Activated CD4-positive, alpha-beta T cell treated with anti-CD3 and anti-CD28 coated beads for 24 hours (primary cell): ENCODE measurements at places on chromosomes 16 and 17.

GRCh38 chr16:4510747-4511426 lies 27.7 kb downstream of the CDIP1 start:
- DNase-seq = no peak

DNA sequence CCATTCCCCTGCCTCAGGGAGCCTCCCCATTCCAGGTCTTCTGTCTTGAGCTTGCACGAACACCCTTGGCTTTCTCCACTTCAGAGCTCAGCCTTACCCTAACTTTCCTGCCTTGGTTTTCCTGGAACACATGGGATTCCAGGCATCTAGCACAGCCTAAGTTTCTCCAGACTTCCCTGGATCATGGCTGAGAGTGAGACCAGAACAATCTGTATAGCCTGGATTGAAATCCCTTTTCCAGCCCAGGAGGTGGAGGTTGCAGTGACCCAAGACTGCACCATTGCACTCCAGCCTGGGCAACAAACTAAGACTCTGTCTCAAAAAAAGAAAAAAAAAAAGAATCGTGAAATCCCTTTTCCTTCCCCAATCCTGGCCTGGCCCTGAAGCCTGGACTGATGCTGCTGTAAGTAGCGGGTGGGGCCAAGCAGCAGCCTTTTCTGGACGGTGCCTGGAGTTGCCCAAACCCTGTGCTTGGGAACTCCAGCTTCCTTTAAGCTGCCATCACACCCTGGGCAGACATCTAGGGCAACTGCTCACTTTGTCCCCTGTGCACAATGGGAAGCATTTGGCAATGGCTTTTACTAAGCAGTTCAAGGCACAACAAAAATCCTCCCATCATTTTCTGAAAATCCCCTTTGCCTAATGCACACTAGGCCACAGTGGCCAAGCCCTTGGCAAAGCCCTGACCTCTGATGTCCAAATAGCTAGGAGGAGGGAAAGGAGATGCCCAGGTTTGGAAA lies 12.0 kb upstream of the SLC16A5 start:
- no peak for DNase-seq

- no peak for DNase-seq
These were observed 31.5 kb downstream of the UBE2G1 start for GRCh38 chr17:4334776-4335584.

DNA sequence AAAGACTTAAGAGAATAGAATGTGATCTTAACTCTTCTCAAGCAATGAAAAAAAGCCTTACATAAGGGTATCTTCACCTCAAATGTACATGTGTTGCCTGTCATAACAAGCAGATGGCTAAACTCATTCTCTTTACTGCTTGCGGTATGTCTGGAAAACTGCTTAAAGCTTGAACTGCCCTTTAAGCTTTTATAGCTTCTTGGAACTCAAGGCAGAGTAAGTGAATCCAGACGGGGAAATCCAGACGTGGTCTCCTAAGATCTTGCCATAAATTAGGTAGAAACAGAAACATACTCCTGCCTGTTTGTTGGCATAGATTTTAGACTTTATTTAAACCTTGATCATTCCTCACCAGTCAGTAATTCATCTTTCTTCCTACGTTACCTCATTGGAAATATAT lies 19.6 kb downstream of the CLUAP1 start:
- DNase-seq = no peak

- no peak for DNase-seq
These were observed 3.3 kb upstream of the IRX5 start for GRCh38 chr16:54927125-54928015.

DNA sequence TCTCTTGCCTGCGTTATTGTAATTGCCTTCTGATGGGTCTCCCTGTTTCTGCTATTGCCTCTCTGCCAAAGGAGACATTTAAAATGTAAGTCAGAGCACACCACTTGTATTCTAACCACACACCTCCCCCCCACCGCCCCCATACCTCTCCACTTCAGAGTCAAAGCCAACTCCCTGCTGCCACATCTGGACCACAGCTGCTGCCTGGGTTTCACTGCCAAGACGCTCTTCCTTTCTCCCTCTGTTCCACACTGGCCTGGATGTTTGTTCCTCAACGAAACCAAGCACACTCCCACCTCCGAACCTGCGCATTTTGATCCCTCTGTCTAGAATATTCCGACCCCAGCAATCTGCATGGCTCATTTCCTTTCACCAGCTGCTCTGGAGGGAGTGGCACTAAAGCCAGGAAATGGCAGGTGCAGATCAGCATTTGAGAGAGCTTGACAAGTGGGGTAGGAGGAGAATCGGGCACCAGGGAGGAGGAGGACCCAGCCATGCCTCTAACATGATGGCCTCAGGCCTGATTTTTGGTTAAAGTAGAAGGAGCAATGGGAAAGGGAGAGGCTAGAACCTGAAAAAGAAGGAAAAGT lies 92.4 kb upstream of the HS3ST2 start:
- DNase-seq = no peak

DNA sequence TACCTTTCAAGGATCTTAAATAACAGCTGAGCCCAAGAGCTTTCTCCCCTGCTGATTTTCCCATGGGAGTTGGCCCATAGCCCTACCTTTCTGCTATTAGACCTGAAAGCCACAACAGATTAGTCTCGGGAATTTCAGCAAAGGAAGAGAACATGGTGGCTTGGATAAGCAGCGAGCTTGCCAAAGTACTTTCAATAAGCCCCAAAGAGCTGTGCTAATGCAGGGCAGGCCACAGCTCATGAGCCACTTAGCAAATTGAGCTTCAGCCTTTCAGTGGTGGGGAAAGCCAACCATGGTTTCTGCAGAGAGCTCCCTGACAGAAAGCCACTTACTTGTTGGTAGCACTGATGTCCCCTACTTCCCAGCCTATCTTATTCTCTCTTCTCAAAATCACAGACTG lies 217.8 kb upstream of the IRX5 start:
- DNase-seq = no peak

DNA sequence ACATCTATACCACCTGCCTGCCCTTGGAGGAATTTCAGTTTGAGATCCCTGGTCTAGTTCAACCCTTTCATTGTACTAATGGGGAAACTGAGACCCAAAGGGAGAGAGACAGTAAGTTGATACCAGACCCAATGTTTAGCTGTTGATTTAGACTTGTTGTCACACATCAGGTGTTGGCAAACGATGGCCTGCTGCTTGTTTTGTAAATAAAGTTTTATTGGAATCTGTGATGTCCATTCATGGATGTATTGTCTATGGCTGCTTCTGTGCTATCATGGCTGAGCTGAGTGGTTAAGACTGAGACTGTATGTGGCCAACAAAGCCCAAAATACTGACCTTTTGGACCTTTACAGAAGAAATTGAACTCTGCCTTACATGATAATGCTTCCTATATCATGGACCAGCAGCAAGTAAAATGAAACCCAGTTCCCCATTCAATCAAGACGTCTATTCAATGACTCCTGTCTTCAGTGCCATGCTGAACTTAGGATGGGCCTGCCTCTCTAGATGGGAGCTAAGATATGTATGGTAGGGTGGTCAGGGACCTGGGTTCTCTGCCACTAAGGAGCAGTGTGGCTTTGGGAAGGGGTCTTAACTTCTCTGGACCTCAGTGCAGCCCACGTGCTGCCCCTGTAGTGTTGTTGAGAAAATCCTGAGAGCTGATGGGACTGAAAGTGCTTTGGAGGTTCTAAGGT lies 111.0 kb downstream of the IRX5 start:
- no peak for DNase-seq

- peak; percentile 7 for DNase-seq
These were observed 35.2 kb downstream of the USP7 start for GRCh38 chr16:8928467-8928957.

DNA sequence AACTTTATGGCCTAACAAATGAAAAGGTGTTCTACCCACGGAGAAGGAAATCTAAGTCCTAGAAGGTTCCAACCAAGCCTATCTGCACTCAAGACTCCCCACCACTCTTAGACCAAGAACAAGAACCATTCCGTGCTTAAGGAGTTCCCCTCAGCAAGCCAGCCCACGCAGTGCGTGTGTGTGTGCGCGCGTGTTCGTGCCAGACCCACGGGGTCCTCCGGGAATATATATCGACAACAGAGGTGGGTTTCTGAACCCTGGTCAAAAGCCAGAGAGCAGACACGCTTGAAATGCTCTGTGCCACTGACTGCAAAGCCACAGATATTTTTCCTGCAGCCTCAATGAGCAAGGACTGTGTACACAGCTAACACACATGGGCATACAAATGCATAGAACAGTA lies 70.7 kb downstream of the SLC39A11 start:
- no peak for DNase-seq

DNA sequence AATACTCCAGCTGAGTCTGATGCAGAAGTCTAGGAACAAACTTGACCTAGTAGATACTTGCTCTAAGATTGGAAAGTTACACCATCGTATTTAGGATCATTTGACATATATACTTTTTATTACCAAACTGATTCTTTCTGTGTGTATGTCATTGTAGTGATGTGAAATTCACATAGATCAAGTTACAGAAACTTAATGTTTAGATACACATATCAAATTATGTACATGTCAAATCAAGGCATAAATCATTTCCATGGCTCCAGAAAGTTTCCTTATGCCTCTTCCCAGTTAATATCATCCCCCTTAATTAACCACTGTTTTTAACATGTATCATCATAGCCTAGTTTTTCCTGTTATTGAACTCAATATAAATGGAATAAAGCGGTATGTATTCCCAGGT lies 292.0 kb upstream of the CDH11 start:
- no peak for DNase-seq

- no peak for DNase-seq
These were observed 18.7 kb upstream of the GRIN2A start for GRCh38 chr16:10200637-10201586.

DNA sequence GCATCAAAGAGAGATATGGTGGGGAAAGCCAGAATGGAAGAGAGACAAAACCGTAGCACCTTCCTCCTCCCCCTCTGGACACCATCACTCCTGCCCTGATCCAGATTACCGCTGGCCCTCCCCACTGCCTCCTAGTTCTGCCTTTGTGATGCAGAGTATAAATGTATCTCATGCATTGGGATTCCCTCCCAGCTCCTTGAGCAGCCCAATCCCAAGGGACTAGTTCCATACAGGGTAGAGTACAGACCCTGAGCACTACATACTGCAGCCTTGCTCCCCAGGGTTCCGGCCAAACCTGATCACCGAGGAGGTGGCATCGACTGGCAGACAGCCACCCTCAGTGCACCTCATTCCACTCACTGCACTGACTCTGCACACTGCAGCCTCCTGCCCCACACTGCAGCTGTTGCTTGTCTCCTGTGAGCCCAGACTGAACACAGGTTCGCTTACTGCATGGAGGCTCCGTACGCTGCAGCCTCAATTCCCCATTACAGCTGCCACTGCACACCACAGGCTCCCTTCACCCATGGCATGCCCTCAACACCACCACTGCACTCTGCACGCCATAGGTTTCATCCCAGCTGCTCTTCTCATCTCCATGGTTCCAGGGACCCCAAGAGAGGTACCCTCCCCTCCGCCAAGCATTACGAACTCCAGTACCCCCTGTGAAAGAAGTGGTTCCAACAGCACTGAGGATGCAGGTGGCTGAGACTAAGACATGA lies 1.7 kb upstream of the THRA start:
- DNase-seq = no peak

GRCh38 chr16:77077256-77077922 lies 113.6 kb upstream of the MON1B start:
- DNase-seq = no peak

DNA sequence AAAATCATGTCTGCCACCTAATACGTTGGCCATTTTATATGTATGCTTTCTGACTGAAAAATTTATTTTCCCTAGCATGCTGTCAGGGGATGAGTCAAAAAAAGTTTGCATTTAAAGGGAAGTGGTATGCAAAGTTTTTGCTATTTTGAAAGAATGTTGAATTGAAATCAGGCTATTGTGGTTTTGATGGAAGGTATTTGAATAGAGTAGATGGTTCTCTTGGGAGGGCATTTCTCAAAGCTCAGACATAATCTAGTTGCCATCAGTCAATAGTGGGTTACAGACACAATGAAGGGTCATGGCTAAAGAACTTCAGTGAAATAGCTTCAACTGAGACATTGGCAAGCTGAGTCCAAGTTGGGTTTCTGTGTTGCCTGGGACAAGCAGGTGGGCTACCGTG lies 102.4 kb downstream of the MAP2K6 start:
- no peak for DNase-seq

- no peak for DNase-seq
These were observed 5.6 kb upstream of the PGS1 start for GRCh38 chr17:78372841-78373240.

- DNase-seq = peak; percentile 64
These were observed 2.2 kb upstream of the LIMD2 start for GRCh38 chr17:63701868-63702720.

GRCh38 chr17:65797101-65797500 lies 235.7 kb upstream of the AXIN2 start:
- no peak for DNase-seq

GRCh38 chr16:81539009-81539758 lies 94.6 kb downstream of the CMIP start:
- DNase-seq = no peak

GRCh38 chr17:50785946-50786570 lies 18.7 kb upstream of the ANKRD40CL start:
- no peak for DNase-seq

- no peak for DNase-seq
These were observed 109.1 kb downstream of the ZFHX3 start for GRCh38 chr16:72938795-72939164.

- DNase-seq = no peak
These were observed 1025.2 kb upstream of the GOT2 start for GRCh38 chr16:59759296-59759695.

- no peak for DNase-seq
These were observed 7.0 kb downstream of the KATNB1 start for GRCh38 chr16:57742543-57742942.

DNA sequence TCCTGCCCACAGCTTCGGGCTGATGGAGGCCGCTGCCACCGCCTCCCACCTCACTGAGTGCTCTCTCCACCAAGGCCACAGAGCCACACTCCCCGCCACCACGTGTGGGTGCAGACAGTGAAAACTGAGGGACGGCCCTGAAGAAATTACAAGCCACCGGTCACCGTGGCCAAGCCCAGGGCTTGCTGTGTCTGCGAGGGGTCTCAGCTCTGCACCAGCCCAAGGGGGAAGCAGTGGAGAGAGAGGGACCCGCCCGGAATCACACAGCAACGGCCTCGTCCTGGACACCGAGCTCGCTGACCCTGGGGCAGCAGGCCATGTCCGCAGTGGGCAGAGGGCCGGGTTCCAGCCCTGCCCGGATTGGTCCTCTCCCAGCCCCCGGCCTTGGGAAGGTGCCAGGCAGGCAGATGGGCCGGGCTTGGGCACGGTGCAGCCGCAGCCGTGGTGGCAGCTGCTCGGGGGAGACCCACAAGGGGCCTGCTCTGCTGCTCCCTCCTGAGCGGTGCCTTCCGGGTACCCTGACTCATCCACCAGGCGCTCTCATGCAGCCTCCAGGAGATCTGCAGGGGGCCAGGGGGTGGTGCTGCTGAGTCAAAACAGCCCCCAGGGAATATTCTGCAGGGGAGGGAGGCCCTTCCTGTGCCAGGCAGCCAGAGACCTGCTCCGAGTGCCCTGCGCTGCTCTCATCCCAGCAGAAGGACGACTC lies 52.0 kb downstream of the CBFA2T3 start:
- DNase-seq = no peak

DNA sequence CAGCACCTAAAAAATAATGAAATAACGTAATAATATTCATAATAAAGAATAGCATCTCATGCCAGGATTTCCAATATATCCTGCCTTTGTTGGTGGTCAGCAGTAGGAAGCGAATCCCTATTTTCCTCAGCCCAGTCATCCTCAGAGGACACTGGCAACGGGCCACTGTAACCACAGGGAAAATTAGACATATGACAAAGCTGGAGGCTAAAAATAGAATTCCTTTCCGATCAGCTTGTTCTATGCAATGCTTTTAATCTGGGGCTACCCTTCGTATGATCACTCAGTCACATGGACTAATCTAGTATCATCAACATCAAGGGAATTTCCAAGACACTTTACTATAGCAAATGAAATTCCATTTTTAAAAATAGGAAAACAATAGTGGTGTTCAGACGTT lies 246.9 kb upstream of the KCNJ16 start:
- DNase-seq = no peak
